Mesenchymal stem cell (in vitro differentiated cells and primary cell): ENCODE measurements at places on chromosomes 5 and 9.
A peak's percentile ranks its signal among the peaks of the same experiment; 100 is the strongest.

GRCh38 chr9:70020991-70021571 is 22.6 kb upstream of the MAMDC2 start:
- peak; percentile 84 for DNase-seq

GRCh38 chr5:14351845-14352712 is 208.9 kb downstream of the TRIO start:
- peak; percentile 71 for DNase-seq

DNA sequence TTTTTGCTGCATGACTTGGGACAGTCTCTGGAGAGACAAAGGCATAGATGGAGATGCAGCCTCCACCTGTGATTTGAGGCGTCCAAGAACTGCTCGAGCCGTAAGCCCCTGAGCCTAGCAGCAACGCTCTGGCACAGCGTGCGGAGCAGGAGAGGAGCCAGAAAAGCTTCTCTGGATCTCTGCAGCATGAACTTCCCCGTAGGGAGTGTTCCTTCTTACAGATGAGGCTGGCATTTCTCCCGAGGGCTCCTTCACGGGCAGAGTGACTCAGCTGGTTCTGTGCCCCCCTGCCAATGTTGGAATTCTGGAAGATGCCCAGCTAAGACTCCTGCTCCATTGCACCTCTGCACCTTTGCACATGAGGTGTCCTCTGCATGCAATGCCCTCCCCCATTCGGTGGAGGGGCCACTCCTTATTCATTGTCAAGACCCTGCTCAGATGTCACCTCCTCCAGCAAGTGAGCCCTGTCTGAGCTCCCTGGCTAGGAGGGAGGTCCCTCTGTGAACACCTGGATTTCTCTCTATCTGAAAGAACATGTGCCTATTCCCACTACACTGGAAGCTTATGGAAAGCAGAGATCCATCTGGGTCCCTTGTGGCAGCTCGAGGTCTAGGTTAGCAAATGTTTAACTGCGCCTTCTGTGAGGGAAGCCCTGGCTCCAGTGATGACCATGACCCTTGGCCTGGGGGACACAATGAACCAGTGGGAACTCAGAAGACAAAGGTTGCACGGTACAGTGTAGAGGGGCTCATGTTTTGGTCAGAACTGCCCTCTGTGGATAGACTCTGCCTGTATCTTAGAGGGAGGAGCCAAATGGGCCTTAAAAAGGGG is 39.6 kb downstream of the SH3PXD2B start:
- no peak for DNase-seq

- no peak for DNase-seq
Observed at GRCh38 chr5:145689235-145689634, 145.9 kb downstream of the PRELID2 start.

- peak; percentile 14 for DNase-seq
Observed at GRCh38 chr9:89523948-89524347, 26.0 kb upstream of the SEMA4D start.

DNA sequence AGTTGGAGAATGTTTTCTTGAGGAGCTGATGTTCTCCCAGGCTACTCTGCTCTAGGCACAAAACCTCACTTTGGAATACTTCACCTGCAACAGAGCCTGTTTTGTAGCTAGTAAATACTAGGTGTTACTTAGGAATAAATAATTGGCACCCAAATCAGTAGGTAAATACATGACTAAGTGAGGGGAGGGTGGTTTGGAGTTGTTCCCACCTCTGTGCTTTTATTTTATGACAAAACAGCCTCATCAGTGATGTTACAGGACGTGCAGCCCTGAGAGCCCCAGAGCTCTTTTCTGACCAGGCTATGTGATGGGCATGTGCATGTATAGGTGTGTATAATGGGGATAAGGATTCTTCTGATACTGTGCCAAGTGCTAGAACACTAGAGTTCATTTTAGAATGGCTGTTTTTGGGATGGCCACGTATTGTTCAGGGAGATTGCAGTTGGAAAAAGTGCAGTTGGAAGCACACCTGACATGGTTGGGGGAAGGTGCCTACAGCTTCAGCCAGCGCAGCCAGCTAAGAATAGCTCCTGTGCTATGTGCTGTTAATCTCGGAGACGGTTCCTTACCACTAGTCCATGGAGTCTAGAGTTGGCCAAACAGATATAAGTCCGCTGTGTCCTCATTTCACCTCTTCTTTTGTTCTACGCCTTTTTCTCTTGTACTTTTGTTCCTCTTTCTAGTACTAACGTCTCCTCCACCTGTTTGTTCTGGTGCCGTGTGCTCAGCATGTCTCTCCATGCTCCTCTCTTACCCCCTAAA is 284.7 kb downstream of the FANCC start:
- DNase-seq = no peak

- DNase-seq = no peak
Observed at GRCh38 chr5:81776258-81776657, 25.4 kb upstream of the SSBP2 start.
